RWPE1 (cell line): ENCODE measurements at places on chromosomes 11 and 22.
A peak's percentile ranks its signal among the peaks of the same experiment; 100 is the strongest.

DNA sequence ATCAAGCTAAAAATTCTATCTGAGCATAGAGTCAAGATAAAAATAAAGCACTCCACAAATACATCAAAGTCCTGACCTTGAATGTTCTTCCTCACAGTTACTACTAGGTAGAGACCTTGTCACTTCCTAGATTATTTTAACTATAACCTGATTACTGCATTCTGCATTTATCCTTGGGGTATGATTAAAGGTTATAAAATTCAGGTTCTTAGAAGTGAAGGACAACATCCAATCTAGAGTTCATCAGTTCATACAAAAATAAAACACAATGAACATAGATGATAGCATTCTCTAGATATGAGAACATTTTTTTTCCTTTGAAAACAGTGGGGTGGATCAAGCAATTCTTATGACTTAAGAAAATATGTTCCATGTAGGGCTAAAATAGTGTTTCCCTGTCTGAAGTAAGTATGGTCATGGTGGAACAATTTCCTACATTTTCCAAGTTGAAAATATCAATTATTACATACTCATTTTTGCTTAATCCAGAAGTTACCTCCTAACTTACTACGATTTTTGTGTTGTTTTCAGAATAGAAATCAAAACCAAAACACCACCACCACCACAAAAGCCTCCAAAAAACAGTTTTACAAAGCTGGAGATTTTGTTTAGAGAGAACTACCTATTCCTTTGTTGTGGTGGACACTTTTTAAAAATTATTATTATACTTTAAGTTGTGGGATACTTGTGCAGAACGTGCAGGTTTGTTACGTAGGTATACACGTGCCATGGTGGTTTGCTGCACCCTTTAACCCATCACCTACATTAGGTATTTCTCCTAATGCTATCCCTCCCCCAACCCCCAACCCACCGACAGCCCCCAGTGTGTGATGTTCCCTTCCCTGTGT is 112.0 kb upstream of the DDI1 start:
- DNase-seq, result no peak

DNA sequence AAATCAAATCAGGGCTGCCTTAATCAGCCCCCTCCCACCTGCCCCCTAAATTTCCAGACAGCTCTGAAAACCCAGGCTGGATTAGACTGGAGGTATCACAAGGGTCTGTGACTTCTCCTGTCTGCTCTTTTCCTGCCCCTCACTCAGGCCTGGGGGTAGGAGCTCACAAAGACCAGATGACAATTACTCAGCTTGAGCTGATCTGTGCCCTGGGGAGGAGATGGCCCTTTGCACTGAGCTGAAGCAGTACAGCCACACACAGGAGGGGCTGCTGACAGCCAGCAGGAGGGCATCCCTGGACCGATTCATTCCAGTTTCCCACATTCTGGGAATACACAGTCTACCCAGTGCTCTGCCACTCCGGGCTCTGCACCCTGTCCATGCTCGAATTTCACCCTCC is 4.2 kb downstream of the ABCC8 start:
- no peak for DNase-seq

GRCh38 chr11:112627588-112628045 is 333.6 kb upstream of the NCAM1 start:
- DNase-seq, result no peak

- peak; percentile 35 for DNase-seq
Measured at GRCh38 chr22:31347251-31348008, 1.3 kb upstream of the PATZ1 start.

GRCh38 chr22:36966851-36967540 is 52.3 kb downstream of the TST start:
- DNase-seq, result no peak

DNA sequence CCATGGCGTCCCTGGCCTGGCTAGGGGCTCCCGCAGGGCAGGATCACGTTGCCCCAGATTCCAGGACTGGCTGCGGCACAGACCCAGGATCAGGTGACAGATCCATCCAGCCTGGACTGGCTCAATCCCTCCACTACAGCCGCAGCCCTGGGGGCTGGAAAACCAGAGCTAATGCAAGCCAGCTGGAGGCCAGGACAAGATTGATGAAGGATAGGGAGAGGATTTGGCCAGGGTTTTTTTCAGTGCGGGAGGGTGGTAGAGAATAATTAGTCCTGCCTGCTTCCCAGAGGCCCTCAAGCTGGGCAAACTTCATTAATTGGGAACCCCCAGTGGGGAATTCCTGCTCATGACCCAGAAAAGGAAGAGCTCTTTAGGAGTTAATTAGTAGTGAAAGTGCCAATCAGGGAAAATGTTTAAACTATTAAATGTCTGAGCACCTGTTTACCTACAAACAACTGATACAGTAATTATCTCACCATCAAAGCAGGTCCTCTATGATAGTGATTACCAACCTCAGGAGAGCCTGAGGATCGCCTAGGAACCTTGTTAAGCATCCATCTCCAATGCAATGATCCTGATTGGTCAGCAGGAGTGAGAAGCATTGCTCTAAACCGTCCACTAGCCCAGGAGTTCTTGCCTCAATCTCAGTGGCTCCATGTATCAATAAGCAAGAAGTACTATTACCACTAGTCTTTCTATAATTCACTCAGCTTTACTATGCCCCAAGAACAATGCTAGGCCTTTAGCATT is 33.0 kb upstream of the MYOD1 start:
- no peak for DNase-seq

GRCh38 chr22:50141462-50141861 is 29.1 kb upstream of the PANX2 start:
- DNase-seq, result no peak

DNA sequence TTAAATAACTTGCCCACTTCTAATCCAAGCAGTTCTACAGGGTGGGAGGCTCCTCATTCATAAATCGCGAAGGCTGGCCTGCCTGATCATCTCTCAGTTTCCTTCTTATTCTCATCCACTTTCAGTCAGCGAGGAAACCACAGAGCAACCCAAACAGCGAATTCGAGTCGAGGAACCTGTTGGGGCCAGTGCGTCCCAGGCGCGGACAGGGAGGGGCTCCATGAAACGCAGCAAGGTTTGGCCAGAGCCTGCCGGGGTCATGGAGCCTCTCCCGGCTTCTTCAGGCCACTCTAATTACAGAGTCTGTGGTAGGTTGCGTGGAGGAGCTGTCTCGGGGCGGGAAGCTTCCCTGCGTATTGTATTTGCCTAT is 741 bp upstream of the NAV2 start:
- no peak for DNase-seq

DNA sequence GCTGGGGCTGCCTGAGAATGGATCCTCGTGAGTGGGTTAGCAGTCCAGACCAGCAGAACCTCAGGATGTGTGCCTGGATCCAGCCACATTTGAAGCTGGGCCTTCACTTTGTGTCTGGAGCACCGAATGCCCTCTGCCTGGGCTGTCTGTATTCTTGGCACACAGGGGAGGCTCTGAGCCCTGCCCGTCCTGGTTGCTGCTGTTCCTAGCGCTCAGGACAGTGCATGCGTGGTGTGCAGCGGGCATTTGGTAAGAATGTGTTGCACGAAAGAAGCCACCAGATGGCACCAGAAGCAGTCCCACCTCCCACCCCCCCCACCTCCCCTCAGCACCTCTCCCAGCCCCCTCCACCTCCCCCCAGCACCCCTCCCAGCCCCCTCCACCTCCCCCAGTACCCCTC is 4.1 kb upstream of the MAPK11 start:
- peak; percentile 45 for DNase-seq
